Stimulated activated memory B cell treated with anti-CD40 and anti-IgM and Interleukin-4, amounts not matched to agents 10 μg/mL and 1 μg/mL and 100 μg/mL, for 72 hours (primary cell): ENCODE measurements at places on chromosomes 4 and X.

DNA sequence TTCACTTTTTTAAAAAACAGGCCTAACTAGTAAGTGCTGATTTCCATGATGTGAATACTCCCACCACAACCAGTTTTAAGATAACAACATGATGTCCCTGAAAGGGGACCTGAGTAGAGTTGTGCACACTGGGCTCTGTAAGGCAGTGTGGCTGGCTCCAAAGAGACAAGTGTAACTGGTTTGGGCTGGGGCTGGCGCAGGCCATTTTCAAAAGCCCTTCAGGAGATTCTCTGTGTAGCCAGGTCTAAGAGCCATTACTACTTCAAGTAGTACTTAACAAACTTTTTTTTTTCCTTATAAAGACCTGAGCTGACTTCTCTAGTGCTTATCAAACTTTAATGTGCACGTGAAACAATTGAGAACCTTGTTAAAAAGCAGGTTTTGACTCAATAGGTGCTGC is 4.3 kb downstream of the QRFPR start:
- H3K27me3 ChIP-seq = peaks cover 34% of the 10 kb centered on the region
- peaks cover 7% of the 10 kb centered on the region for H3K4me1 ChIP-seq
- ATAC-seq = no peak

GRCh38 chr4:74474345-74475090 is 29.6 kb downstream of the AREG start:
- no peak overlapping the region for H3K27ac ChIP-seq
- no peaks in the 10 kb centered on the region for H3K36me3 ChIP-seq
- H3K27me3 ChIP-seq = peaks cover 22% of the 10 kb centered on the region
- no peak for ATAC-seq
- no peaks in the 10 kb centered on the region for H3K4me1 ChIP-seq

DNA sequence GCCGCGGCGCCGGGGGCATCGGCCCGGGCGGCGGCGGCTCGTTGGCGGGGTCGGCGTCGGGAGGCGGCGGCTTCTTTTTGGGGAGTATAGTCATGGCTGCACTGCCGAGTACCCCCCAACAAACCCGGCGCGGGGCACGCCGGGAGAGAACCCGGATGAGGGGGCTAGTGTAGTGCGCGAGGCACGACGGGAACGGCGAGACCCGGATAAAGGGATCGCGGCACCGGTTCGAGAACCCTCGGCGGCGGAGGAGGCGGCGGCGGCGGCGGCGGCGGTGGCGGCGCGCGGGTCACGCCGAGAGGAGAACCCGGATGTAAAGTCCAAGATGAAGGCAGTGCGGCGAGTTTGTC is at the start of gene OTUD5:
Gene OTUD5, minus strand, starts transcription at position 131 of the 350 bp plus-strand sequence. Its CDS starts 37 bp downstream, at position 94.
- ATAC-seq = peak; percentile 75
- H3K27ac ChIP-seq = peak within 1 kb of the TSS; percentile 95
- peaks cover 11% of the 10 kb centered on the region for H3K36me3 ChIP-seq
- peak within 1 kb of the TSS; percentile 99 for H3K4me3 ChIP-seq
- no peaks in the 10 kb centered on the region for H3K27me3 ChIP-seq

DNA sequence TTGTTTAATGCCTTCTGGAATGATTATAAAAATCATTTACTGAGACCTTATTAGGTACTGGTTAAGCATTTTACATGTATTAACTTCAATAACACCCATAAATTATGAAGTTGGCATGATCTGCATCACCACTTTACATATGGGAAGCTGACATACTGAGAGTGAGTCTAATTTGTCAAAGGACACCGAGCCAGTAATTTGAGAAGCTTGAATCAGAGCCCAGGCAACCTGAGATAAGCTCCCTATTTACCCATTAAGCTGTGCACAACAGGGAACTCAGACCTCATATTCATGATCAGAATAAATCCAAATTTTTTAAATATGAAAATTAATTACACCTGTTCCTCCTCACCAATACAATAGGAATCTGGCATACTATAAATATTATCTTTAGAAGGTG is 247.9 kb upstream of the EPHA5 start:
- no peak overlapping the region for H3K4me3 ChIP-seq
- ATAC-seq = no peak
- H3K27ac ChIP-seq = no peak overlapping the region
- no peaks in the 10 kb centered on the region for H3K27me3 ChIP-seq
- H3K4me1 ChIP-seq = no peaks in the 10 kb centered on the region
- no peaks in the 10 kb centered on the region for H3K36me3 ChIP-seq

- no peak overlapping the region for H3K4me3 ChIP-seq
- H3K27me3 ChIP-seq = no peaks in the 10 kb centered on the region
- no peak for ATAC-seq
- no peak overlapping the region for H3K27ac ChIP-seq
Observed at GRCh38 chr4:48543796-48544195, 53.7 kb downstream of the ZAR1 start.

GRCh38 chrX:47202316-47202715 is 8.7 kb downstream of the UBA1 start:
- no peak overlapping the region for H3K27ac ChIP-seq
- H3K4me1 ChIP-seq = peaks cover 3% of the 10 kb centered on the region
- no peaks in the 10 kb centered on the region for H3K27me3 ChIP-seq
- no peak overlapping the region for H3K4me3 ChIP-seq
- ATAC-seq = no peak
- peaks cover 55% of the 10 kb centered on the region for H3K36me3 ChIP-seq

DNA sequence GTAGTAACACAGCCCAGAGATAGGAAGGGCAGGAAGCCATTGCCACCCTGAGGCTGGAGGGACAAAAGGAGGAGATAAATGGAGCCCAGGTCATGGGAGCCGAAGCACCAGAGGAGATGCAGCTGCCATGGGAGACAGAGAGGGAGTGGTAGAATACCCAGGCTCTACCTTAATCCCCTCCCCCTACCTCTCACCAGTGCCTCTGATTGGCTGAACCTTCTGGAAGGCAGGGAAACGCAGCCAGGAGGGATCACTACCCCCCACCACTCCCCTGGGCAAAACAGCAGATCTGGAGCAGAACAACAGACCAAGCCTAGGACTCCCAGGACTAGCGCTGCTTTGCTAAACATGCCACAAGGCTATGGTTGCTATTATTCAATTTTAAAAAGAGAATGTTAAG is 114.2 kb downstream of the ZNF827 start:
- no peak overlapping the region for H3K4me3 ChIP-seq
- H3K4me1 ChIP-seq = peaks cover 33% of the 10 kb centered on the region
- peak overlapping the region; percentile 30 for H3K27ac ChIP-seq
- no peaks in the 10 kb centered on the region for H3K27me3 ChIP-seq

GRCh38 chr4:173288296-173288695 is 45.9 kb downstream of the HMGB2 start:
- H3K36me3 ChIP-seq = peaks cover 26% of the 10 kb centered on the region
- no peaks in the 10 kb centered on the region for H3K4me1 ChIP-seq
- no peaks in the 10 kb centered on the region for H3K27me3 ChIP-seq
- no peak overlapping the region for H3K27ac ChIP-seq
- ATAC-seq = no peak
- H3K4me3 ChIP-seq = no peak overlapping the region

DNA sequence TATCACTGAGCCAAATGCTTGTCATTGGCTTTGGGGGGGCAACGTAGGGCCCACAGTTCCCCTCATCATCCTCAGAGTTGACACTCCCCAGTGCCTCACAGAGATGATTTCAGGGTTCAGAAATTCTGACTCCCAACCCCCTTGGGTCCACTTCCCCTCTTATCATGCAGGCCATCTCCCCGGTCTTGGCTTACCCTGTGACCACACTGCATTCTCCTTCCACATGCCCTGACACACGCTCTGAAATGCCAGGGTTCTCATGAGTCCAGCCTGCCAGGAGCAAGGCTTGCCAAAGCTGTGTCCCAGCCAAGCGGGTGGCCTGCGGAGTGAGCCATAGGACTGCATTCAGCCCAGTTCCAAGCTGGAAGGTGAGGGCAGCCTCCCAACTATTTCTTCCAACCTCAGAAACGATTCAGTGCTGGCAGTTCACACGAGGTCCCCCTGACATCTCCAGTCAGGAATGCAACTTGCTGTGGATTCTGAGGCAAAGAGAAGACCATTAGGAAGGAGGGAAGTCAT is 101.2 kb downstream of the SMIM20 start:
- H3K27ac ChIP-seq = no peak overlapping the region
- peaks cover 35% of the 10 kb centered on the region for H3K27me3 ChIP-seq
- no peaks in the 10 kb centered on the region for H3K4me1 ChIP-seq
- H3K4me3 ChIP-seq = no peak overlapping the region
- ATAC-seq = no peak

DNA sequence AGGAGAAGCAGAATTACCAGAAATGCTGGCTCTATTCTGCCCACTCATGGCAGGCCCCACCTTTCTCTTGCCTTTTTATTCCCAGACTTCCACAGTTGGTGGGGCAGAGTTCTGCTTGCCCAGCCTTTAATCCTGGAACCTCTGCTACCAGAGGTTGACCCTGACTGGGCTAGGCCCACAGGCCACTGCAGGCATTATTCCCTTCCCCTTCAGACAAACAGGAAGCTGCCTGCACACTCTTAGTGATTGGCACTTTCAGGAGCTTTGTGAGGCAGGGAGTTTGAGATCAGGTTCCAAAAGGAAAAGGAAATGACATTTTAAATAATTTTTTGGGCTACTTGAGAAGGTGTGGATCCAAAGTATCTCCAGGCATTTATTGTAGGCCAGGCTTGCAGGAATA is 18.8 kb downstream of the MSN start:
- H3K27me3 ChIP-seq = no peaks in the 10 kb centered on the region
- H3K4me3 ChIP-seq = peak overlapping the region; percentile 26

GRCh38 chr4:8364848-8365350 is 75.6 kb downstream of the ACOX3 start:
- ATAC-seq = no peak
- no peak overlapping the region for H3K27ac ChIP-seq
- no peaks in the 10 kb centered on the region for H3K4me1 ChIP-seq
- no peaks in the 10 kb centered on the region for H3K27me3 ChIP-seq

- H3K4me3 ChIP-seq = no peak overlapping the region
- no peaks in the 10 kb centered on the region for H3K27me3 ChIP-seq
- ATAC-seq = no peak
- H3K4me1 ChIP-seq = peaks cover 13% of the 10 kb centered on the region
- no peaks in the 10 kb centered on the region for H3K36me3 ChIP-seq
Observed at GRCh38 chrX:21699136-21699535, 41.0 kb upstream of the KLHL34 start.

- no peak overlapping the region for H3K27ac ChIP-seq
- no peak overlapping the region for H3K4me3 ChIP-seq
- no peaks in the 10 kb centered on the region for H3K4me1 ChIP-seq
- no peaks in the 10 kb centered on the region for H3K36me3 ChIP-seq
- no peak for ATAC-seq
Observed at GRCh38 chrX:143634663-143635455, 1.0 kb downstream of the SLITRK4 start.

DNA sequence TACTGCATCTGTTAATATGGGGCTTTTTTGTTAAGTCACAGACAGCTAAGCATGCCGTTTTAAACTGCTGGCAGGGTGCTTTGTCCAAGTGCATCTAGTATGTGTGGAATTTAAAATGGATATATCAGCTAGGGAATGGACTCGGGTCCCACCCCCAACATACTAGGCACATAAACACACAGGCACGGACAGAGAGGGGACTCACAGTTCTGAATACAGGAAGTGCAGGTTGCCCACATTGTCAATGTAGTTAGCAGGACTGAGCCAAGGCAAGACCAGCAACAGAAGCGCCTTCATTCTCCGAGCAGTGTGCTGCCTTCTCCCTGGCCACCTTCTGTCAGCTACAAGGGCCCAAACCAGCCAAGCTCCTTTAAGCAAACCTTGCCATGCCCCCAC is 33.6 kb downstream of the LNX1 start:
- H3K27ac ChIP-seq = no peak overlapping the region
- H3K4me3 ChIP-seq = no peak overlapping the region
- no peak for ATAC-seq
- H3K36me3 ChIP-seq = no peaks in the 10 kb centered on the region
- H3K27me3 ChIP-seq = peaks cover 25% of the 10 kb centered on the region
- no peaks in the 10 kb centered on the region for H3K4me1 ChIP-seq

- ATAC-seq = no peak
- no peaks in the 10 kb centered on the region for H3K36me3 ChIP-seq
- no peak overlapping the region for H3K4me3 ChIP-seq
Observed at GRCh38 chrX:5180135-5180741, 1048.4 kb downstream of the NLGN4X start.

DNA sequence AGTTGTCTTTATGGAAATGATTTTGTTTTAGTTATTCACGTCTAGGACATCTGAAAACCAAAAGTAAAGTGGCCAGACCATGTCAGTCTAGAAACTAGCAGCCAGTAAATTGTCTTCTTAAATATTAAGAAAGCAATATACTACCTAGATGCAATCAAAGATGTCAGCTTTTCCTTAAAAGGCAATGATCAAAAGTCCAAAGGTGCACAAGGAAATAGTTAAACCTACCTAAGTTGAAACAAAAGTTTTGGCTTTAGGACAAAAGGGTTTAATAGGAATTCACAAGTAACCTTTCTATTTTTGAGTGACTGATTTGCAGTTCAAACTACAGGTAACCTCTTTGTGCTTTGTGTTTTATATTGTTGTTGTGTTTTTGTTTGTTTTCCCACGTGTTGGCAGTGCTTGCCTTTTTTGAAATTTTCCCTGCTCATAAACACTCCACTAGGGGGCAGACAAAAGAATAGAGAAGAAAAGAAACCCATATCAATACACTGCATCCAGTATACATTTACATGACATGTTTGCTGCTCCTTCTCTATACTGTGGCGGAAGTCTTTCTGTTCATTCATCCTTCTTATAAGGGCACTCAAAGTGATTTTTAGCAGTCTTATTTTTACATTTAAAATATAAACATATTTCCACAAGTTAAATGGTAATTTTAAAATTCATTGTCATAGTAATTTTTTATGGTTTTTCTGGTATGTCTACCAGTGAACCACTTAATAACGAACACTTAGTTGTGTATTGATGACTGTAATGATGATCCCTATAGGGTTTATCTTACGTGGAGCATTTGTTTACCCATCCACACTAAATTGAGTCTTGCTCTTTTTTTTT is 62.7 kb downstream of the GAB1 start:
- peaks cover 26% of the 10 kb centered on the region for H3K4me1 ChIP-seq
- H3K27me3 ChIP-seq = peaks cover 17% of the 10 kb centered on the region
- H3K36me3 ChIP-seq = no peaks in the 10 kb centered on the region
- H3K27ac ChIP-seq = no peak overlapping the region
- no peak overlapping the region for H3K4me3 ChIP-seq

DNA sequence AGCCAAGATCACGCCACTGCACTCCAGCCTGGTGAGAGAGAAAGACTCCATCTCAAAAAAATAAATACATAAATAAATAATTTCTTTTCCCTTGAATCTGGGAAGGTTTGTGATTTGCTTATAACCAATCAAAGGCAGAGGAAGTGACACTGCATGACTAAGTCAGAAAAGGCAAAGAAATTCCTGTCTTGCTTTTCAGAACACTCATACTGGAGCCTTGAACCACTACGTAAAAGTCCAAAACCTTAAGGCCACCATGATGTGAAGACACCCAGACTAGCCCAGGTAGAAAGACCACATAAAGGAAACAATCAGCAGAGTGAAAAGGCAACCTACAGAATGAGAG is 36.6 kb downstream of the TMEM156 start:
- ATAC-seq = no peak
- no peaks in the 10 kb centered on the region for H3K27me3 ChIP-seq
- peaks cover 49% of the 10 kb centered on the region for H3K36me3 ChIP-seq
- no peak overlapping the region for H3K27ac ChIP-seq
- H3K4me1 ChIP-seq = peaks cover 11% of the 10 kb centered on the region
- no peak overlapping the region for H3K4me3 ChIP-seq
